ENCODE measurements at places on chromosomes 12 and 14.

DNA sequence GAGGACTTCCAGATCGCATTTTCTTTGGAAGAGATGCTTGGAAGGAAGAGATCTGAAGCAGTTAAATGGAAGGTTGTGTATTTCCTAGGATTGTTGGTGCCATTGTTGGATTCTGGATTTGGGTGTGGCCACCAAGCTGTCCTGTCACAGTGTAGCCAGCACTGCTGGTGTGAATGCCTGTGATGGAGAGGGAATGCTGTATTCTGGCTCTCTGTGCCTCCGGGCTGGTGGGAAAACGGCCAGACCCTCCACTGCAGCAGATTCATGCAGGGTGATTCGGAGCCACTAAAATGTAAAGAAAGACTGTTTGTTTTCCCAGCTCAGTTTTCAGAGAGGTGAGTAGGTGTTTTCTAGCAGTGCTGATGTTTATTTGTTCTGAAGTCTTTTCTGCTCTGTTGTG, 30.7 kb upstream of the MANSC4 start:
- no peak for DNase-seq

GRCh38 chr14:104384776-104385071, 194.8 kb upstream of the C14orf180 start:
- DNase-seq: no peak

DNA sequence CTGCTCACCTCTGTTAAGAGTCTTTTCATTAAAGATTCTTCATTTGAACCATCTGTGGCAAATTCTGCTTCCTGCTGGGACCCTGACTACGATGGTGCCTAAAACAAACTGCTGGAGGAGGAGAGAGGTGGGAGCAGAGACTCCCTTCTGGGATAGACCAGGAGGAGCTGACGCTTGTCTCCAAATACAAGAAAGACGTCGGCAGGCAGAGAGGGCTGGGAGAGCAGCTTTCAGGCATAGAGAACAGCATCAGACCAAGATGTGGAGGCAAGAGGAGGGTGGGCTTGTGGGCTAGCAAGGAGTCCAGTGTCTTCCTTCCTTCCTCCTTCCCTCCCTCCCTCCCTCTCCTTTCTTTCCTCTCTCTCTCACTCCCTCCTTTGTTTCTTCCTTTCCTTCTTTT, 358.6 kb downstream of the VRK1 start:
- DNase-seq: no peak

DNA sequence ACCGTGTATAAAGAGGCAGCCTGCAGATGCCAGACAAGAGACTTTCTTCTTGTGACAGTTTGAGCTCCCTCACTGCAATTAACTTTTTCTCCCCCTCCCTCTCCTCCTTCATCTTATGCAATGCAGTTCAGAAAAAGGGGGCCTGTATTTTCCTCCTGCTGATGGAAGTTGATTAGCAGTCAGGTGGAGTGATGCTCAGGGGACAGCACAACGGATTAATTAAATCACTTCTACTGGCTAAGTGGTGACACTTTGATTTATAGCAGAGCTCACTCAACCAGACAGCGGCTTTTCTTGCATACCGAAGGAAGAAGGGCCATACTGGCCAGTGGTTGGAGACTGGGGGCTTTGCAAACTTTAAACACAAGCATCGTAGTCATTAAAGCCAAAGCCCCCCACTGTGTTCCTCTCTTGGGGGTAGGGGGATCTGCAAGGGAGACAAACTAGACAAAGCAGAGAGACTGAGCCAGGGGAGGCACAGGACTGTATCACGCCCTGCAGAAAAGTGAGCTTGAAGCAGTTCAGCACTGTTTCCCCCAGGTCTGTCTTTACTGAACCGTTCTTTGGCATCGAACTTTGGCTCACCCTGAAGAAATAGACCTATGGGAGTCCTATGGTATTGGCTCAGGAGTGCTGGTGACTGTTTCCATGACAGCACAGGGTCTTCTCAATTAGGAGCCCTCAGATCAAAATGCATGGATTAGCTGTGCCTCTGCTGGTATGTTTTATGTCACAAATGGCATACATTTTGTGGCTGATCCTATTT, 47.7 kb downstream of the SPRING1 start:
- DNase-seq: no peak

DNA sequence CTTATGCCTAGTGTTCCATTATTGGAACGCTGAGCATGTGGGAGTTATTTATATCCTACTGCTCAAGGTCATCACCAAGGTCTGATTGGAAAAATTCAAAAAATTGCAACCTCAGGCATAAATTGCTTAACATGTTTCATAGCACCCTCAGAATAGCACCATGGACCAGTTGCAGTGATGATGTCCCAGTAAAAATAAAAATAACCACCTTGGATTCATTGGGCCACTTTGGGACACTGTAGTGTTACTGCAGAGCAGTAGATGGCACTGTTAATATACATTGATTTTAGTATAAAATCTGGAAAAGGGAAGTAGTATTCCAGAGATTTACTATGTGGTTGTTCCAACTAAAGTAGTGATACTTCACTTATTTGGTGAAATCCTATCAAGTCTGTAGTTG, 31.0 kb upstream of the PTCSC3 start:
- no peak for DNase-seq

DNA sequence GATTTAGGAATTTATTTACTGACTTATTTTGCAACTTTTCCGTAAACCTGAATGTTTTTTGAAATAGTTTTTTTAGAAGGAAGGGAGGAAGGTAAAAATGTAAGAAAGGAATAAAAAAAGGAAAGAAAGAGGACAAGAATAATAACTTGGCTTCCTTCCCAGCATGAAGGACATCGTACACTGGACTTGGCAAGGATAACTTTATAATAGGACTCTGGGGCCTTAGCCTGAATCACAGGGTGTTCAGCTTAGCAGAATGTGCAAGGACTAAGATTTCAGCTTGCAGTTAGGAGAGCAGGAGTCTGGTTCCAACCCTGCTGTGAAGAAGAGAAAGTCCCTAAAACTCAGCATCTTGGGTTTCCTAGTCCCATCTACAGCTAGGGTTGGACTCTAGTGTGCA, 1053.3 kb downstream of the VRK1 start:
- no peak for DNase-seq

DNA sequence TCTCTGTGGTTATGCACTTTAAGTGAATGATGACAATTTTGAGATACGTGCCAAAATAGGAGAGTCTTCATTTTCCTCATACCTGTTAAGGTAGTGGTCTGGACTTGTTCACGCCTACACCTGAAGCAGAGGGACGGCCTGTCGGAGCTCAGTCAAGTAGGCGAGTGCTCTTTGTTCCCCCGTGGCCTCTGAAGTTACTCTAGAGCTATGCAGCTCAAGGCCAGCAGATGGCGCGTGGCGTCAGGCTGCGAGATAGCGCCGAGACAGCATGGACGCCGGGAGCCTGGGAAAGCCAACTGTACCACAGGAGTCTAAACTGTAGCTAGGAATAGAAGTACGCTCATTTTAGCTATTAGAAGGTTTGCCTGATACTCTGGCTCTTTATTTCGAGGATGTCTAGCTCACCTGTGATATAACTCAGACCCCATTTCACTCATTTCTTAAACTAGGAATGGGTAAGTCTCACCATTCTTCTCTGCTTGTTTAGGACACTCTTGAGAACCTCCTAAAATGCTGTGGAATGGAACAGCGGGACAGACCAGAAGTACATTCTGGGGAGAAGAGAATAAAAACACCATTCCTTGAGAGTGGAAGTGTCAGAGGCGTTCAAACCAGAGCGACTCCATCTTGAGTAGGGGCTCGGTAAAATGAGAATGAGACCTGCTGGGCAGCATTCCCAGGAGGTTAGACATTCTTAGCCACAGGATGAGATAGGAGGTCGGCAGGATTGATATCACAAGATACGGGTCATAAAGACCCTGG, 267.4 kb upstream of the HMGA2 start:
- DNase-seq: no peak

GRCh38 chr12:47862881-47863280, 41.9 kb downstream of the VDR start:
- DNase-seq: no peak

DNA sequence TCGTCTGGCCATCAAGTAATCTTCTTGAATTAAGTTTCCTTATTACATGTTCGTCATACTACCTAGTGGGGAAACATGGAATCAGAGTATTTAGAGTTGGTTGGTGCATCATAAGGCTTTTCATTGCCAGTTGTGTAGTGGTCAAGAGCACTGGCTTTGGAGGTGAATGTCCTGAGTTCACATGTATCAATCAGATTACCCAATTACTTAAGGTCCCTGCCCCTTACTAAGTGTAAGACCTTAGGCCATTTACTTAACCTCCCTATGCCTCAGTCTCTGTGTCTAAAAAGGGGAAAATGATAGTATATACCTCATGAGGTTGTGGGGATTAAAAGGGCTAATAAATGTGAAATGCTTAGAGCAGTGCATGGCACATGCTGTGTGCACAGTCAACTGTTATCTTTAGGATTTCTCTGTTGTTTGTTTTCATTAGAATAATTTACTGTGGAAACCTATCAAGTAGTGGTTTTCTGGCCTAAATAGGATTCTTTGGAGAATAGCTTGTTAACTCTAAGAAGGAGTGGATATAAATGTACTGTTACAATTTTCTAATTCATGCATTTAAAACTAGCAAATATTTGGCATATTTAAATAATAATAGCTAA, 27.0 kb downstream of the MSRB3 start:
- no peak for DNase-seq
